ENCODE measurements at places on chromosomes 13 and 19.

GRCh38 chr13:42478531-42479156, 95.3 kb upstream of the TNFSF11 start:
- no peak for DNase-seq

- DNase-seq: no peak
Measured at GRCh38 chr19:48645620-48646000, 377 bp downstream of the CA11 start.

DNA sequence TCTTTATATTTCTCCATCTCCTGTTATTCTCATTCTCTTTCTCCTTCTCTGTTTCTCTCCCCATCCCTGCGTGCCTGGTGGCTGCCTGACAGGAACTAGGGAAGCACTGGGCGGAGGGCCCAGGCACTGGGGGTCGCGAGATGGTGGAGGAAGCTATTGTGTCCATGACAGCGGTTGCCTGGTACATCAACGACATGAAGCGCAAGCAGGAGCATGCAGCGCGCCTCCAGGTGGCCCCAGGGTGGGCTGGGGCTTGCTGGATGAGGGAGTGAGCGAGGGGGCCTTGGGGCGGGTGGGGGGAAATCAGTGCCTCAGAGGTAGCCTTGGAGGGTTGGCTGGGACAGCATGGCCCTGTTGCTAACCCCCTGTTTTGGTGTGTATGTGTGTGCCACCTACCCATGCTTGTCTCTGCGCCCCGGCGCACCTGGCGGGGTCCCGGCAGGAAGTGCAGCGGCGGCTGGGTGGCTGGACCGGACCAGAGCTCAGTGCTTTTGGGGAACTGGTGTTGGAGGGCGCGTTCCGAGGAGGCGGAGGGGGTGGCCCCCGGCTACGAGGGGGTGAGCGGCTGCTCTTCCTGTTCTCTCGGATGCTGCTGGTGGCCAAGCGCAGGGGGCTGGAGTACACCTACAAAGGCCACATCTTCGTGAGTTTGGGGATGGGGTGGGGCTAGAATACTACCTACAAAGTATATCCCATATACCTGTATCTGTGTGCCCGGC, 5.2 kb downstream of the PLEKHG2 start:
- no peak for DNase-seq

DNA sequence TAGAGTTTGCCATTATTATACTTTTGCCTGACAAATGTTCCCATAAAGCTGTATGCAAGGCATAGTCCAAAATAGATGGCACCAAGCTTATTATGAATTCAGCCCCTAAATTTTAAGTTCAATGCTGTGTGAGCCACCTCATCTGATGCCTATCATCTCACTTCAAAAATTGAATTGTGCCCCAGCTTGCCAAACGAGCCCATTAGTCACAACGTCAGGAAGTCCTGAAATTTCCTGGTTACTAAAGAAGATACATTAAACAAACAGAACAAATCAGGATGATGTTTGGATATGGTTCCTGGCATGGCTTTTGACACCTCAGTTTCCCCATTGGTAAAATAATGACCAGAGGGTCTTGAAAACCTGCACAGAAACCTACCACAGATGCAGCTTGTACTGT, 147.5 kb upstream of the SOX21 start:
- no peak for DNase-seq

DNA sequence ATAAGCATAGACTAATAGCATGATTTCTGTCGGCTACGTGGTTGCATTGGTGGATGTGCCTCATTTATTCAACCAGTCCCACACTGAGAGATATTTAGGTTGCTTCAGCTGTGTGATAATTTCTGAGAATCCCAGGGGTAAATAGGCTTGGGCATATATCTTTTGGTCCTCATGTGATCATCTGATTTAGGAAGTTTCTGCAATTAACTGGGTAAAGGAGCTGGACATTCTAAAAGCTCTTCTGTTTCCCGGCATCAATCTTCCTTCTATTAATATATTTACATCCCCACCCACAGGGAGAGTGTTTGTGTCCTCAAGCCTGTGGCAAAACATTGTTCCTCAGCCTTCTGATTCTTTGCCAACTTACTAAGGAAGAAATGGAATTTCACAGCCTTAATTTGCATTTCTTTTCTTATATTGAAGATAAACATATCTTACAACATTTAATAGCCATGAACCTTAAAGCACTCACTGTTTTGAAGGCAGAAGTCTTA, 431.6 kb downstream of the RFC3 start:
- DNase-seq: no peak

GRCh38 chr19:42497492-42498168, 30.7 kb downstream of the CEACAM1 start:
- DNase-seq: no peak

DNA sequence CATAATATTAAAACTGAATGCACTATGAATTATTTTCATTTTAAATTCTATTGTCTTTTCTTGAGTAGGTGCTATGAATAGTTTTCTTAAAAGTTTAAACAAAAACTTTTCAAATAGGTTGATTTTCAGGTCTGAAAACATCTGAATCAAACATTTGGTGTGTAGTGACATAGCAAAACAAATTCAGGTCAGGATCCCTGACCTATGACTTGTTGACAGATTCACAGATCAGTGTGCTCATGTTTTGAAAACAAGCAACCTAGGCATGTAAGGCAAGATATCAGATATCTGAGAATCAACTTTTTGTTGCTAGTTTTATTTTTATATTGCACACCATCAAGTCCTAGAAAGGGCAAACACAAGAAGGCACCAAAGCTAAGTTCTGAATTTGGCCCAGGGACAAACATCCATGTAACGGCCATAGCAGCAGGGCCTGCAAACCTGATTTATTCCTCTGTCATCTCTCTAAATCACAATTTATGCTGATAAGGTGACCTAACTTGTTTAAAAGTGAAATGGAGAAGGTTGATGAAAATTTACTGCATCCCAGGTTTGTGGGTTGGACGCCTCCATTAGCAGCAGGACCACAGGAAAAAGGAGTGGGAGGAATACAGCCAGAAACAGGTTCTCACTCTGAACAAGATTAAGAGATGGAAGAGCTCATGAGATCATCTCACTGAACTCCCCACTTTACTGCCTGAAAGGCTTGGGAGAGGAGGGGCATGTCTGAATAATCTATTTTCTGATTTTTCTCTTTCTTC, 337.7 kb downstream of the KCNRG start:
- DNase-seq: no peak

DNA sequence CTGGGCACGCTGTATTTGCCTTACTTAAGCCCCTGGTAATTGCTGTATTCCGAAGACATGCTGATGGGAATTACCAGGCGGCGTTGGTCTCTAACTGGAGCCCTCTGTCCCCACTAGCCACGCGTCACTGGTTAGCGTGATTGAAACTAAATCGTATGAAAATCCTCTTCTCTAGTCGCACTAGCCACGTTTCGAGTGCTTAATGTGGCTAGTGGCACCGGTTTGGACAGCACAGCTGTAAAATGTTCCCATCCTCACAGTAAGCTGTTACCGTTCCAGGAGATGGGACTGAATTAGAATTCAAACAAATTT, 676 bp downstream of the BRCA2 start:
- no peak for DNase-seq

- DNase-seq: no peak
Measured at GRCh38 chr19:21256722-21257121, 72.5 kb downstream of the ZNF708 start.

- no peak for DNase-seq
Measured at GRCh38 chr13:75830842-75831241, 194.7 kb downstream of the LMO7 start.

DNA sequence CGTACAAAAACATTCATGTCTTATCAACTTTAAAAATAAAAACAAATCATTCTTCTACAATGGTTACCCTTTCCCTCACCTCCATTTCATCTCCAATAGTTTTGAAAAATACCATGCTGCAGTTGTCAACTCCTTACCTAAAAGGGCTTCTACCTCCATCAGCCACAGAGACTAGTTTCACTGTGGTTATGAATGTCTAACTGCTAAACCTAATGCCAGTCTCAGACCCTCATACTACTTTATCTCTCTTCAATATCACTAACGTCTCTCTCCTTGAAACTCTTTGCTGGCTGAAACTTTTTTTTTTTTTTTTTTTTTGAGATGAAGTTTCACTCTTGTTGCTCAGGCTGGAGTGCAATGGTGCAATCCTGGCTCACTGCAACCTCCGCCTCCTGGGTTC, 27.1 kb downstream of the LNX2 start:
- DNase-seq: no peak

DNA sequence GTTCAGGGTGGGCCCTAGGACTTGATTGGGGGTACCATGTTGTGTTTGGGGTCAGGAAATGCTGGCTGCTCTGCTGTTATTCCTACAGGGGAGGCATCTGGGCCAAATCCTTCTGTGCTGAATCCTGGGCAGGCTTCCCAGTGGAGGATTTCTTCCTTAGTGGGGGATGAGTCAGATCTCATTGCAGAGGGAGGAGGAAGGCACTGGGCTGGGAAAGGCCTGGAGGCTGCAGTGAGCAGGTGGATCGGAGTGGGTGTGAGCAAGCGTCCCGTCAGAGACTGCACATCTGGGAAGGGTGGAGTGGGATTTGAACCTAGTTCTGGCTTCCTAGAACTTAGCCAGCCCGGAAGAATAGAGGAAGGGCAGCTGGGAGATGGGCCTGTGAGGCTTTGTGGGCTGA, 11.5 kb downstream of the CCDC124 start:
- DNase-seq: no peak

DNA sequence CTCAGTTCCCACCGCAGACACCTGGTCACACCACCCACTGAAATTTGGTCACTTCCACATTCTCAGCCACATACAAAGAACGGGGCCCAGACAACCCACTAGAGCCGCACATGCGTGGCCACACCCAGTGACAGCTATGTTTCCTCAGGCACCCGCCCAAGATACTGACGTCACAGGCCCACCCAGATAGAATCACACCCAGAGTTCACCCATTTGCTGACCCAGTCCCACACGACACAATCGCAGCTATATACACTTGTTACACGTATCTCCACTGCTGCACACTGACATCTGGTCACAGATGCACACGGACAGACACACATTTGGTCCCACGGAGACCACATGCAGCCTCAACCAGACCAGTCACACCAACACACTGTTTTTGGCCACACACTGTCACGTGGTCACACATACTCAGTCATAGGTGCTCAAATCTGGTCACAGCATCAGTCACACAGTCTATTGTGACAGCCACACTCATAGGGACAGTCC, 2.9 kb downstream of the NUMBL start:
- DNase-seq: peak; percentile 16

- DNase-seq: no peak
Measured at GRCh38 chr13:111636271-111636670, 315.8 kb downstream of the TEX29 start.

Measured in activated naive CD8-positive, alpha-beta T cell treated with anti-CD3 and anti-CD28 coated beads, Interleukin-2, amount 50 U/mL, for 24 hours (primary cell).